Fibroblast of gingiva (primary cell): ENCODE measurements at places on chromosomes 3 and 15.

- no peak for DNase-seq
These were observed 3.0 kb upstream of the ATOSA start for GRCh38 chr15:52682200-52682599.

DNA sequence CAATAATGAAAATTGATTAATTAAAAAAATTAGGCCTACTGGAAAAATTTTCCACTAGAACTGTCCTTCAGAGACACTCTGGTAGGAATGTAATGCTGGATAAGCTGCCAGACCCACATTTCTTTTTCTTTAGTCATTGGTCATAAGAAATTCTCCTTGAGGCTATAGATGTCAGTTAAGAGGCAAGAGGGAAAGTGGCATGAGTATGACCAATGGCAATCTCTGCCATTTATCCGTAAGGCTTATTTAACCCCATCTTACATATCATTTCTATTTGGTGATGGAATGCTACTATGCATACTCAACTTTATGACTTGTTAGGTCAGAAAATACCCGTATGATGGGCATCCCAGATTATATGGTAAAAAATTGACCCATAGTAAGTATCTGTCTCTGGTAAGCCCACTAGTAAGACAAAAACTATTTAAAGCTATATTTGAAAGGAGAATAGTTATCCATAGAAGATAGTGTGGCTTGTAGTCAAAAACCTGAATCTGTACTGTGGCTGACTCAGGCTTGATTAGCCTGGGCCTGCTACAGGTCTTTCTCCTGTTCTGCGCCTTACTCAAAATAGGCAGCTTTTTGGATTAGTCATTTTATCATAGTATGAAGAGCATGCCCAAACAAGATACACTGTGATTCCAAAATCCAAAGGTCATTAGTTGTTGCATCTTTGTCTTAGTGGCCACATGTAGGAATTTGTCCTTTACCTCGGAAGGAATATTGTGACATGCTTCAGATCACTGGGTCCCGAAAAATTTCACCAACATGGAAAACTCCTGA lies 314.7 kb downstream of the PYDC2 start:
- DNase-seq: no peak

- DNase-seq: no peak
These were observed 240.7 kb downstream of the CHST2 start for GRCh38 chr3:143360244-143360643.

GRCh38 chr15:99445272-99445850 lies 120.4 kb upstream of the MEF2A start:
- DNase-seq: no peak

DNA sequence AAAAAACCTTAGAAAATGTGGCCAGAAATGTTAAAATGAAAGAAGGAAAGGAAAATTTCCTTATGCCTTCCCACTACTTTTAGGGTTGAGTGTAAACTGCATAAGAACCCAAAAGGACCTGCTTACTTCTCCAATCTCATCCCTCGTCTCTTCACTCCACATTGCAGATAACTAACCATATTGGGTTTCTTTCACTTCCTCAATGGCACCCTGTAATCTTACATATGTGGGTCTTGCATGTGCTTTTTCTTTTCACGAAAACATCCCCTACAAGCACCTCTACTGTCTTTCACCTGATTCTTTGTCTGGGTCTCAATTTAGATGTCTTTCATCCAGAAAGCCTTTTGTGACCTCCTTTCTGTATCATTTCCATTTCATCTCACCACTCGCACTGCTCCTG lies 23.1 kb downstream of the EOMES start:
- DNase-seq: no peak

- DNase-seq: no peak
These were observed 176.8 kb downstream of the EPHA6 start for GRCh38 chr3:96991231-96991630.

- no peak for DNase-seq
These were observed 23.6 kb downstream of the TM4SF4 start for GRCh38 chr3:149497966-149498670.

- DNase-seq: no peak
These were observed 52.5 kb downstream of the ATP10A start for GRCh38 chr15:25810631-25811091.

GRCh38 chr3:78497021-78497420 lies 1270.8 kb downstream of the ROBO1 start:
- no peak for DNase-seq

GRCh38 chr3:178195824-178196223 lies 340.4 kb upstream of the KCNMB2 start:
- DNase-seq: peak; percentile 58

DNA sequence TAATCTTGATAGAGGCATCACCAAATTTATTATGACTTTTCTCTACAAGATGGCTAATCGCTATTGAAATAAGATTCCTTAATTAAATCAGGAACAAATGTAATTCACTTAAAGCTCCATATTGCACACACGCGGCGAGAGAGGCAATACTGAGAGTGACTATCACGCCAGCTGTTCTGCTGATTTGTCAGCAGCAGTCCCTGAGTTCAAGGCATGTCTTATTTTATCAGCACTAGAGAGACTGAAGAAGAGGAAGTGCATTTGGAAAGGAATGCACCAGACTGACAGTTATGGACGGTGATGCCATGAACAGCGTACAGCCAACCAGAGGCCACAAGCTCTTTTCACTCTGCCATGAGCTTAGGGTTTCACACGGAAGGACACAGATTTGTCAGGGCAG lies 83.6 kb upstream of the SLCO3A1 start:
- DNase-seq: no peak

DNA sequence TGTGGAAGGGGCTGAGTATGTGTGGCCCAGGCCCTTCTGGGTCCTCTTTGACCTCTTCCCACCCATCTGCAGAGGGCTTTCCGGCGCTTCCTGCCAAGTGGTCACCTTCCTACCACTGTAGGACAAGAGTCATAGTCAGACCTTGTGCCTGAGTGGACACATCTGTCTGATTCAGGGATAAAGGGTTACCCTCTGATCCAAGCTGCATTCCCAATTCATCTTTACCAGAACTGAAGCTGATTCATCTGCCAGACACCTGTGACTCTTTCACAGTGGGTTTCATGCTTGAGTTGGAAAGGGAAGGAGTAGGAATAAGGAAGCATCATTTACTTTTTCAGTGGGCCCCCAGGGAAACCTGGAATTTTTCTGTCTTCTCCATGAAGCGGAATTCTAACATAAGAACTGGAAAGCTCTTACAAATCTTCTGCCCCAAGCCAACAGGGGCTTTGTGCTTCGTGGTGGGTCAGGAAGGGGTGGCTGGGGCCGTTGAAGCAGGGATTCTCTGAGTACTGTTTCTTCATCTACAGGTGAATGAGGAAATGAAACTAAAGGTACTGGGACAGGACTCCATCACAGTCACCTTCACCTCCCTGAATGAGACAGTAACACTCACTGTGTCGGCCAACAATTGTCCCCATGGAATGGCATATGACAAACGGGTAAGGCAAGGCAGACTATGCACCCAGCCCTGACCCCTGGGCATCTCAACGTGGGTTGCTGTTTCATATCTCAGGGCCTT lies 46.4 kb downstream of the C3orf20 start:
- no peak for DNase-seq

DNA sequence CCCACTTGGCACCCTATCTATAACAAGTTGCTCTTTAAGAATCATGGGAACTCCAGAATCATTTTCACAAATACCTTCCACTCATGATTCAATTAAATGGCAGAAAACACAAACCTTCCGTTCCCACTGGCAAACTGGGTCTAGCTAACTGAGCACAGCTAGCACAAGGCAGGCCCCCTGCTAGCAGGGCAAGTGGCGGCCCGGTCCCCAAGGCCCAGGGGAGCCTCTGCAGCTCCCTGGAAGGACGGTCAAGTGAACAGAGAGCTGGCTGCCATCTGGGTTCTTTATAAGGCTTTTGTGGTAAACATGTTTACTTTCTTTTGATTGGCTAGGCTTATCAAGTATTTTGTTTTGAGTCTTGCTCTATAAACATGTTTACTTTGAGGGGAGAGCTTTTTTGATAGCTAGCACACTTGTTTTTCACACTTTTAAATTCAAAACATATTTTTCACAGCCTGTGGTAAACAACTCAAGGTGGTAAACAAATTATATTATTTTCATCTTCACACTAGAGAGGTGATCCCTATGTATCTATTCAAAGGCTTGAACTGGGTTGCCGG lies 81.4 kb downstream of the FOXP1 start:
- no peak for DNase-seq
